Occipital lobe (tissue), 3 donors: ENCODE measurements at places on chromosomes 16 and 17.
A peak's percentile ranks its signal among the peaks of the same experiment; 100 is the strongest.

GRCh38 chr17:82400830-82401229 is 17.3 kb upstream of the HEXD start:
- DNase-seq, result no peak

- DNase-seq, result no peak
Measured at GRCh38 chr16:10817514-10817913, 1.1 kb downstream of the TVP23A start.

GRCh38 chr17:31425282-31426040 is 34.0 kb downstream of the RAB11FIP4 start:
- peak; percentile 19 for DNase-seq

DNA sequence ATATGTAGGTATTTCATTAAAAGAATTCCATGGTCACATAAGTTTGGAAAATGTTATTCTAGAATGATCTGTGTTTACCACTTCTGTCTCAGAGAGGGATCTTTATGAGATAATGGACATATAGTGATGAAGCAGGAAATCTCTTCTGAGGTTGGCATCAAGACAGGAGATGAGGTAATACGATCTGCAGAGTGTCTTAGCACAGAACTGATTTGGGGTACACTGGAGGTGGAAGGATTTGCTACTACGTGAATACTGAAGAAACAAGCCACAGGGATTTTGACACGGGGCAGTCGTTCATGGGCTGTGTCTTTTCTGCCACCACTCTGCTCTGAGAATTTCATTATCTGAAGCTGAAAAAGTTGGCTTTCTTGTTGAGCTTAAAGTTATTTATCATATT is 5.5 kb downstream of the CBFB start:
- DNase-seq, result no peak

- DNase-seq, result no peak
Measured at GRCh38 chr17:42441371-42442195, 17.1 kb upstream of the ATP6V0A1 start.

- DNase-seq, result peak; percentile 95
Measured at GRCh38 chr17:58631523-58632323, 60.1 kb downstream of the TEX14 start.

GRCh38 chr17:79874329-79874981 is 35.2 kb upstream of the CBX4 start:
- DNase-seq, result no peak

DNA sequence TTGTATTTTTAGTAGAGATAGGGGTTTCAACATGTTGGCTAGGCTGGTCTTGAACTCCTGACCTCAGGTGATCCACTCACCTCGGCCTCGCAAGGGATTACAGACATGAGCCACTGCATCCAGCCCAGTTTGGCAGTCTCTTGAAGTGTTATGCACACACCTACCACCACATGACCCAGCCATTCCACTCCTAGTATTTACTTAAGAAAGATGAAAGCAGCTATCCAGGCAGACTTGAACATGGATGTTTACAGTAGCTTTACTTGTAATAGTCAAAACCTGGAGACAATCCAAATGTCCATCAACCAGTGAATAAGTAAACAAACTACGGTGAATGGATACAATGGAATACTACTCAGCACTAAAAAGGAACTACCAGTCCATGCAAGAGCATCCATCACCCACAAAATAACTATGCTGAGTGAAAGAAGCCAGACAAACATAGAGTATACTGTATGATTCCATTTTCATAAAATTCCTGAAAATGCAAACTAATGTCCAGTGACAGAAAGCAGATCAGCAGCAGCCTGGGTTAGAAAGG is 37.8 kb upstream of the RASD1 start:
- no peak for DNase-seq

DNA sequence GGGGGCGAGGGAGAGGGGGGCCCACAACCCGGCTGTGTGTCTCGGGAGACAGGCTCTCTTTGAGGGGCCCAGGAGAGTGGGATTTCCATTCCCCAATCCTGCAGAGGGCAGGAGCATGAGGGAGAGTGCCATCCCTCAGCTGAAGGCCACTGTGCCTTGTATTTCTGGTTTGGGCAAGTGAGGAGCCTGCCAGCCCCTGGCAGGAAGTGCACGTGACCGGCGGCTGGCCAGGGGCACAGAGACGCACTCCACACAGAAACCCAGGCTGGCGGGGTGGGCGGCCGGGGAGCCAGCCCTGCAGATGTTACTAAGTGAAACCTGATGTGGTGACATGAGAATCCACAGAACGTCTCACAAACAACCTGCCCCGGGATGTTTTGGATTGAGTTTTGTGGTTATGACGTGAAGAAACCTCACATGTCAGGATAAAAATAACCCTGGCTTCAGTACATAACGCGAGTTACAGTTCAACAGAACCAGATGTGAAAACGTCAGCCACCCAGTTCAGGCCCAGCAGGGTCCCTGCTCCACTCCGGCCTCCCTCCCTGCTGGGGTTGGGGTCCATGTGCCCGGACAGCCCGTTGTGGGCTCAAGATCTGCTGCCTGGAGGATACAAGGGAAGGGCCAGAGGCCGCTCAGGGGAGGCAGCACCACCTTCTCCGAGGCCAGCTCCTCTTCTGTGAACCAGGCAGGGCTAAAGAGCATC is 51.7 kb upstream of the MTSS2 start:
- DNase-seq, result no peak

DNA sequence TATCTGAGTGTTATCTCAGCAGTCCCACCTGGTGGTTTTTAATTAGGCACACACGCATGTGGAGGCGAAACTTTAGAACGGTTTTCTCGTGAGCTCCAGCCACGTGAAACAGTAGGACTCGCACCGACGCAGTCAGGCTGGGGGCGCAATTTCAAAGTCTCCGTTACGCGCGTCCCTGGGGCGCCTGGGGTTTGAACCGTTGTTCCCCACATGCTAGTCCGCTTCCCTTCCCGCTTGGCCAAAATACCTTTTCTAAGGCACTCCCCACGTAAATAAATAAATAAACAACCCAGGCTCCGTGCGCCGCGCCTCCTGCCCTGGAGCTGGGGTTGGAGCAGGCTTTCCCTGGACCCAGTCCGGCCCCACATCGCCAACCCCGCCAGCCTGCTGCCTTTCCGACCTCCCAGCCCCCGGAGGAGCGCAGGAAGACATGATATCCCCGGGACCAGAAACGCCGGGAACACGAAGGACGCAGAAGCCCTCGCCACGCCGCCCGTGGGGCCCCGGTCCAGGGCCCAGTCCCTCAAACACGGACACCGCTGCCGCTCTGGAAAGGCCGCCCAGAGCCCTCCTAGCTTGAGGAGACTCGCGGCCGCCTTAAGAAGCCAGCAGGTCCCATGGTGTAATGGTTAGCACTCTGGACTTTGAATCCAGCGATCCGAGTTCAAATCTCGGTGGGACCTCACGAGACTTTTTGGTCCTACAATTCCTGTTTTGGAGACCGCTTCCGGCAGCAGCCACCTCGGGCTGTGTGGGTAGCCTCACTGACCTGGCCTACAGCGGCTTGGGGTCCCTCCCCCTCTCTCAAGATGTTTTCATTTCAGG is 18.2 kb downstream of the GNGT2 start:
- peak; percentile 93 for DNase-seq

- no peak for DNase-seq
Measured at GRCh38 chr16:23016368-23016767, 132.9 kb downstream of the USP31 start.

DNA sequence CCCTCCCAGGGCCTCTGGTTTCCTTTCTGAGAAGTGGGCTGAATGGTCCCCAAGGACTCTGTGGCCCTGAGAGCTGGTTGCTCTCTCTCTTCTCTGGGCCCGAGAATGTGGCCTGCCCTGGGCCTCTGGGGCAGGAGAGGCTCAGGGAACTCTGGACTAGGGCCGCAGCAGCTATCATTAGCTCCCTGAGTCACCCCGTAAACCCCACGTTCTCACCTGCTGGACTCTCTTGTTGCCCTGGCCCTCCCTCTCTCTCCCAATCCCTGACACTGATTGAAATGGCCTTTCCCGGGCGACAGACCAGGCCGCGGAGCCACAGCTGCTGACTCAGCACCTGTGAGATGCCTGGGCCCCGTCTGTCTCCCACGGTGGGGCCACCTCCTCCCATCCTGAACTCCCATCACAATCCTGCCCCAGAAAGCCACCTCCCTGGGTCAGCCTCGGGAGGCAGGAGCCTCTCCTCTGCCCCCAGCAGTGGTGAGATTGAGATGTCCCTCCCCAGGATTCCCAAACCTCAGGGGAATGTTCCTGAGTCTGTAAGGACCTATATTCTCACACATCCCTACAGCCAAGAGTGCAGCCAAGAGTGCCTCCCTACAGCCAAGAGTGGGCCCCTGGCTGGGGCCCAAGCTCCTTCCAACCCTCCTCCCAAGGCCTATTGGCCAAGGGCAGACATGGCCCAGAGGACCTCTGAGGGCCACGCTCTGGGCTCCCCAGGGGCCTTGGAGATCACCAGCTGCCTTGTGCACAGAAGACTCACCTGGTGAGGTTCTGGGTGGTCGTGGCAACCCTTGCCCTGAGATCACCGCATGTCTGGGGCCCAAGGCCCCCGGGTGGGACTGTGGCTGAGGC is 470 bp downstream of the TRPV3 start:
- DNase-seq, result no peak

DNA sequence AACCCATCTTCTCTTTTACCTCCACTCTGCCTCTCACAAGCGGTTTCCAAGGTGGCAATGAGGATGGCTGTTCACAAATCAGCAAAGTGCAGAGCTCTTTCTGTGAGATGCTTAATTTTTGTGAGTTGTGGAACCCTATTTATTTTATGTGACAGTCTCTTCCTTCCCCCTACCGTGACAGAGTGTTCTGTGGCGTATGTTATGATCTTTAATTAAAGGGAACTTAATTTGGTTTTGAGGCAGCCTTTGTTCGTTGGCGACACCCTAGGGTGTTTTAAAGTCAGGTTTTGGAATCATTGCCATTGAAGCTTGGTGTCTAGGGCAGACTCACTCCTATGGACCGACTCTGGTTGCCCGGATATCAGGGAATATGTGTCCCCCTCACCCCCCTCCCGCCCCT is 83.3 kb upstream of the IRX3 start:
- DNase-seq, result no peak

GRCh38 chr16:70529051-70529777 is 5.6 kb downstream of the SF3B3 start:
- no peak for DNase-seq

DNA sequence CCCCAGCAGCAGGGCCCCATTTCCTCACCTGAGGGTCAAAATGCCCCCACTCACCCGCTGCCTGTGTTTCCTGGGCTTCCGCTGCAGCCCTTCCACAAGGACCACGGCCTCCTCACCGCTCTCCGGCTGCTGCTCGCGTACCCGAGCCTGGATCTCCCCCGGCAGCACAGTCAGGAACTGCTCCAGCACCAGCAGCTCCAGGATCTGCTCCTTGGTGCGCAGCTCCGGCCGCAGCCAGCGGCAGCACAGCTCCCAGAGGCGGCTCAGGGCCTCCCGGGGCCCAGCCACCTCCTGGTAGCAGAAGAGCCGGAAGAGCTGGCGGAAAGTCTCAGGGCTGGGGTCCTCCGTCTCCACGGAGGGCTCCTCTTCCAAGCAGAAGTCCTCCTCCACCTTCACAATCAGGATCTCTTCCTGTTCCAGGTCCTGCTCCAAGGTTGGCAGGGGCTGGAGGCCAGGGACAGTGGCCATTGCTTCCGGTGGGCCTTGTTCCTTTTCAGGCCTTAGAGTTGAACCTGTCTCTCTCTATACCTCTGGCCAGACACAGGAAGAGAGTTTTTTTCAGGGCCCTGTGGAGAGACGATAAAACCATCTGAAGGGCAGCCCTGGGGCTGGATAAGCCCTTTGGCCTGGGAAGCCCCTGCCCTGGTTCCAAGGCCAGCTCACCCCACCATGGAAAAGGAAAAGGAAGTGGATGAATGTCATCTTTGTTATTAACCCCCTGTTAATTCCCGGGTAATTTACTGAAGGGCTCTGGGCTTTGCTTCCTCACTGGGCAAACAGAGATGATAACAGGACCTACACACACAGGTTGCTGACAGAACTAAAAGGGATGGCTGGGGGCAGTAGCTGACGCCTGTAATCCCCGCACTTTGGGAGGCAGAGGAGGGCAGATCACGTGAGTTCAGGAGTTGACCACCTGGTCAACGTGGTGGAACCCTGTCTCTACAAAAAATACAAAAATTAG is 1.2 kb downstream of the ZNF500 start:
- no peak for DNase-seq

DNA sequence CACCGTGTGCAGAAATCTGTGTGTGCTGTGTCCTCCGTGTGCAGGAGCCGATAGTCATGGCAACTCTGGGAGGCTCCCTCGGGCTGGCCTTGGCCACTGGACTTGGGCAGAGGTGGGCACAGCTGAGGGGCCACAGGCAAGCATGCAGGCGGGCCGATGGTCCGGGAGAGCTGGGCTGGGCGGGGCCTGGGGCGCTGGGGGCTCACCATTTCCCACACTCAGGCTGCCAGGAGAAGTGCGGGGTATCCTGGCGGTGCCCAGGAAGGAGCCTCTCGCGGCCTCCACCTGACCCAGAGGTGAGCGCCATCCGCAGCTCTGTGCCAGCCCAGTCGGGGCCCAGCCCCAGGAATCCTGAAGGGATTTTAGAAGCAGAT is 28.4 kb downstream of the BAHCC1 start:
- no peak for DNase-seq

DNA sequence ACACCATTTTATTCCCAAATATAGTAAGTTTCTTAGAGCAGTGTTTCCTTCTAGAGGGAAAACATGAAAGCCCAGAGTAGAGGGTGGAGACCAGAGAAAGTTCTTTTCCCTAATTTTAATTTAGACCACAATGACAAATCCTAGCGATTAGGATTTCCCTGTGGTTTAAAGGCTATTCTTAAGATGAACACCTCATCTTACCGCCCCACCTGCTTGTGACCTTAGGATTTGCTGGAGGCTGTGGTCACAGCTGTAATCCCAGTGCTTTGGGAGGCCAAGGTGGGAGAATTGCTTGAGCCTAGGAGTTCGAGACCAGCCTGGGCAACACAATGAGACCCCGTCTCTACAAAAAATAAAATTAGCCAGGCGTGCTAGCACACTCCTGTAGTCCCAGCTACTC is 51.1 kb downstream of the GPRC5B start:
- DNase-seq, result no peak

DNA sequence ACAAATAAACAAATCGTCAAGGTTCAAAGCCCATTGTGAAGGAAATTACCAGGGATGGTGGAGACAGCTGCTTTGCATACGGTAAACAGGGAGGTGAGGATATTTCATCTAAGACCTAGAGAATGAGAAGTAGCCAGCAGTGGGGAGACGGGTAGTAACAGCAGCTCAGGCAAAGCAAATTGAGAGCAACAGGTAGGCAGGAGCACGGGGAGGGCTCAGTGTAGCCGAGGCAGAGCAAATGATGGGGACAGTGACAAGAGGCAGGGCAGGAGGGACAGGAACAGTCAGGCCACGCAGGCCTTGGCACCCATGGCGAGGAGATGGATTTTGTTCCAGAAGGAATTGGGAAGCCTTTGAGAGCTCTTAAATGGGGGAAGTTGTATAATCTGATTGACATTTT is 29.0 kb upstream of the SBK1 start:
- DNase-seq, result no peak

GRCh38 chr16:67438824-67439393 is 8.0 kb downstream of the HSD11B2 start:
- no peak for DNase-seq

- no peak for DNase-seq
Measured at GRCh38 chr17:10013365-10014112, 108.5 kb upstream of the RCVRN start.

DNA sequence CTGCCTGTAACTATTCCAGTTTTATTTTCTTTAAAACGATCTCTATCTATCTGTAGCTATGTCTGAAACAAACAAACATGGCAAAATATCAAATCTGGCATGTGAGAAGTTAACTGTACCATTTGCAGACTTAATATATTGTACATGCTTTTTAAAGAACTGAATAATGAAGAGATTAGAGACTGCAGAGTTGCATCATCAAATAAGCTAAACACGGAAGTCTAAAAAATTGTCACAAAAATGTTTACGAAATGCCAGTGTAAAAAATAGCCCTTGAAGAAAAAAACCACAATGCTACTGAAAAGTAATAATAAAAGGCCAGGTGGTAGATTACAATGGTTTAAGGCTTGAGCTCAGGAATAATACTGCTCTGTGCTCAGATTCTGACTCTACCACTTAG is 43.1 kb downstream of the HS3ST3A1 start:
- no peak for DNase-seq
